ENCODE measurements at places on chromosomes 1 and 21.

GRCh38 chr1:20194757-20195461 lies 8.6 kb upstream of the PLA2G2C start:
- DNase-seq, result no peak

DNA sequence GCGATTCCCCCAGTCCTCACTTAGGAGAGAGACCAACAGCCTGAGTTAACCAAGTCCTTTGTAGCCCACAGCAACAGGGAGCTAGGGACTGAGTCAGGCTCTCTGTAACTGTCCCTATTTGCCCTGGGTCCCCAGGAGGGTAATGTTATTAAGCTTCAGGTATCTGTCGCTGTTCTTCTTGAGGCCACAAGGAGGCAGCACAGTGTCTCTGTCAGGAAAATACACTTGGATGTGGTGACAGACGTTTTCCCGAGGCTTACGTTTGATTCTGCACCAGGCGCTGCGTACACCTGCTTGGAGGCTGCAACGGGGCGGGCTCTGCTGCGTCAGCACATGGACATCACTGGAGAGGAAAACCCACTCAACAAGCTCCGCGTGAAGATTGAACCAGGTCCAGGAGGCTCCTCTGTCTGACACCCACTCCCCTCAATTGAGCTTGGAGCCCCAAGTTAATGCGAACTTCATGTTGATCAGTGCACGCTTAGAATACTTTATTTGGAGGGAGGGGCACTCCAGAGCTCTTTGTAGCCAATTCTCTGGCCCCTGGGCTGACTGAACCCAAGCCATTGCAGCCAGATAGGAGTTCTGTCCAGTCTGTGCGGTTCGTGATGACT lies 10.7 kb upstream of the ELF3 start:
- DNase-seq, result peak; percentile 81

DNA sequence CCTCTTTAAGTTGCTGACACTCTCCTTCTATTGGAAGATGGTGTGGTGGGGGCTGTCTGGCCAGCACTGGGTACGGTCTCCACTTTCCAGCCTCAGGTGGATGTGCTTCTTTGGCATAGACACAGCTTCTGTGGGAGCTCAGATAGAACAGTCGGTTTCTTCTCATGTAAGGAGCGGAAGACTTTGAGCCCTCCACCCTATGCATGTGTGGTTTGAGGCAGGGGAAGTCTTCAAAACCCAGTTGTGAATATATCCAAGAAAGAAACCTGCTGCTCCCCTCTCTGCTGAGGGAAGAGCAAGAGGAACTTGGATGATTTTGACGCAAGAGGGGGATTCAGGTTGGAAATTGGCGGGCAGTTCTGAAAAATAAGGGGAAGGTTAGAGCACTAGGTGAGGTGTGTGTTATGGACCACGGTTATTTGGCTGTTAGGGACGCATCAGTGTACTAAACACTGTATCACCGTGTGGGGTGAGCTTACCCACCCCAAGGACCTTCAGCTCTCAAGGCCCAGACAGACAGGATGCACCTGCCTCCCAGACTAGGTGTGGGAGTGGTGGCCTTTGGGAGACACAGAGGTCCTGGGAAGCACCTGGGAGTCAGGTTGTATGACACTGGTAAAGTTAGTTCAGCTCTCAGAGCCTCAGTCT lies 36.2 kb downstream of the IL6R start:
- DNase-seq, result no peak

DNA sequence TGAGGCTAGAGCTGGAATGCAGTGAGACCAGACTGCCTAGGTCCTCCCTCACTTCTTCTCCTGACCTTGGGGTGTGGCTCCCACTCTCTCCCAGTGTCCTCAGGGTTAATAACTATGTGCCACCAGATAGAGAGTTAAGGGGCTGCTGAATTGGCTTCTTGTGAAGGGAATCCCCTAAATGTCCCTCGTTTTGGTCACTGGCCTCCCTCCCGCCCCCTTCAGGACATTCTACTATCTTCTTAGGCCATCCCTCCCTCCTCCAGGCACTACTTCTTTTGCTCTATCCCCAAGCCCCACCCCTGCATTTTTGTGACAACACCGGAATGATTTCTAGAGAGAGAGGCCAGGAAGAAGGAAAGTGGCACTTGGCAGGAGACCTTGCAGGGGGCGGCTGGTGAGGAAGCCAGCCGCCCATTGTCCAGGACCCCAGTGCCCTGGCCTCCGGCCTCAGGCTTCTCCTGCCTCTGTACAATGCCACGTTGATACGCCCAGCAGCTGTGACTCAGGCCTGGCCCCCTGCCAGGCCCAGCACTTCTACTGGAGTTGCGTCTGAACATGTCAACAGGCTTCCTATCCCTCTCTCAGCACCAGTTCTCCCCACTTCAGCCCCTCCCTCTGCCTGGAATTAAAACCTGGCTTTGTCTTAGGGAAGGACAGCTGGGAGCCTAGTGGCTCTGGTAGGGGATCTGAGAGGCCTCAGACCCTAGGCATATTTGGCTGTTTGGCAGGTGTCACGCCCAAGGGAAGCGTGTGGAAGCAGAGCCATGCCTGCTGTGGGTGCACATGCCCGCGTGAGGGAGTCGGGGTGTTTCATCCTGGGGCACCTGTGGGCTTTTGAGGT lies 9.1 kb downstream of the LMNA start:
- peak; percentile 99 for DNase-seq

DNA sequence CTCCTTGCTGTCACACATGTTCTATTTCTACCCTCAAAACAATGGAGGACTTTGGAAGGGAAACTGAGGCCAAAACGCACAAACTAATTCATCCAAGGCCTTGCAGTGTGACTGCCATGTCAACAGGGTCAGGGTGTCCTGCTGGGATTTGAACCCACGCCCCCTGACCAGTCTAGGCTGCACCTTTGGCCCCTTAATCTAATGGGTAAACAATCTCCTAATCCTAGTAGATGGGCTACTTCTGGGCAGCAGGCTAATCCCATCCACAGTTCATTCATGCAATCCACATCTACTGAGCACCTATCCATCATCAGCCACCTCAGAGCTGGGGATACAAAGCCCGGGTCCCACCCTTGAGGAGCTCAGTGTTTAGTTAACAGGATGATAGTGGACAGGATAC lies 17.0 kb upstream of the LEFTY2 start:
- no peak for DNase-seq

DNA sequence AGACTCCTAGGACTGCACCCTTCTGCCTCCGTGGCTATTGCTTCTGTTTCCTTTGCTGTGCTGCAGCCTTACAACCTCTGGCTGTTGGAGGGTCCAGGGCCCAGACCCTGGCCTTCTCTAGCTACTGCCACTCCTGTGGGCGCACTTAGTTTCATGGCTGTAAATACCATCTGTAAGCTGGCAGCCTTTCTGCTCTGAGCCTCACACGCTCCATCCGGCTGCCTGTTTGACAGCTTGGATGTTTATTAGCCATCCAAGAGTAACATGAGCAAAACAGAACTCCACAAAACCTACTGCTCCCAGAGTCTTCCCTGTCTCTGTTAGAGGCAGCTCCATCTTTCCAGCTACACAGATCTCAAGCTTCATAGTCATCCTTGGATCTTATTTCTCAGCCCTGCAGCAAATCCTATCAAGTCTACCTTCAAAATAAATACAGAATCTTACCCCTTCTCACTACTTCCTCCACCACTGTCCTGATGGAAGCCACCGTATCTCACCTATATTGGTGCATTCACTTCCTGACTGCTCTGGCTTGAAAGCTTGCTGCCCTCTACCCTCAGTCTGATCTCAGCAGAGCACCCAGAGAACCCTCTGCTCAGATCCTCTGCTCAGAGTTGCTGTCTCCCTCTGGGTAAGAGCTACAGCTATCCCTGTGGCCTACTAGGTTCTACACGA lies 19.1 kb downstream of the SLC25A33 start:
- DNase-seq, result no peak

- no peak for DNase-seq
Observed at GRCh38 chr1:107949467-107950253, 15.3 kb downstream of the VAV3 start.

DNA sequence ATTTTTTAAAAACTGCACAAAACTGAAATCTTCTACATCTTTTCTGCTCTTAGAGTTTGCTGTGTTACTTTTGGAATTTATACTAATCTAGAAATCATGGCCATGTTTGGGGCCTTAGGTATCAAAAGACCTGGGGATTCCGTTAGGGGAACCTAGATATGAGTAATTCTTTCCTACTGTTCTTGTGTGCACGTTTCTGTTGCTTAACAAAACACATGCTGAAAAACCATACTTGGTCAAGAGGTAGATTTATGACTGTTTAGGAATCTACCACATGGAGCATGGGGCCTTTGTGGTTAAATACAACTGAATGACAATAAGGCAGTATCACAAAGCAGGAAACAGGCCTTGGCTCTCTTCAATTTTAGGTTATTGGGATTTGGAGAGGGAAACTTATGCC lies 291.9 kb upstream of the USP25 start:
- no peak for DNase-seq

DNA sequence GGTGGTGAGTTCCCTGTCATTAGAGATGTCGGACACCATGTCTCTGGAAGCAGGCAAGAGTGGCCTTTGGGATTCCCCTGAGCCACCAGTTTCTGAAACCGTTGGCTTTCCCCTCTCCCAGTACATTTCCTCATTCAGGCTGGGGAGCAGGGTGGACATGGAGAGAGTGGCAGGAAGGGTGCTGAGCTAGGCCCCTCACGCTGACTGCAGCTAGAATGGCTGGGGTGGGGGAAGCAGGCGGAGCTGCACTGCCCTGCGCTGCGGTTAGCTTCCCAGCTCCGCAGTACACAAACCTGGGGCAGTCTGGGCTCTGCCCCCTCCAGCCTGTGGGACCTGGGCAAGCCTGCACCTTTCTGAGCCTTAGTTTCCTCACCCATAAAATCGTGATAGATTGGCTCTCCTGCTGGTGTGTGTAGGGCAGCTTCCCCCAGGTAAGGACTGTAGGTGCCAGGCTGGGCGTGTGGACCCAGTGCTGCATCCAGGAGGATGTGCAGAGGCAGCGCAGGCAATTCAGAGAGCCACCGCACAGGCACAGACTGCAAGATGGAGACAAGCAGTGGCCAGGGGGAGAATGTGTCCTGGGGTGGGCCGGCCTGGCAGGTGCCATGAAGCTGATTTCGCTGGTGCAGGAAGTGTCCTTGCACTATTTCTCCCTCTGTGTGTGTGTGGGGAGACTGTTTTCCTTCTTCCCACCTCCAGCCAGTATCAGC lies 3.0 kb downstream of the PLA2G2F start:
- DNase-seq, result no peak

DNA sequence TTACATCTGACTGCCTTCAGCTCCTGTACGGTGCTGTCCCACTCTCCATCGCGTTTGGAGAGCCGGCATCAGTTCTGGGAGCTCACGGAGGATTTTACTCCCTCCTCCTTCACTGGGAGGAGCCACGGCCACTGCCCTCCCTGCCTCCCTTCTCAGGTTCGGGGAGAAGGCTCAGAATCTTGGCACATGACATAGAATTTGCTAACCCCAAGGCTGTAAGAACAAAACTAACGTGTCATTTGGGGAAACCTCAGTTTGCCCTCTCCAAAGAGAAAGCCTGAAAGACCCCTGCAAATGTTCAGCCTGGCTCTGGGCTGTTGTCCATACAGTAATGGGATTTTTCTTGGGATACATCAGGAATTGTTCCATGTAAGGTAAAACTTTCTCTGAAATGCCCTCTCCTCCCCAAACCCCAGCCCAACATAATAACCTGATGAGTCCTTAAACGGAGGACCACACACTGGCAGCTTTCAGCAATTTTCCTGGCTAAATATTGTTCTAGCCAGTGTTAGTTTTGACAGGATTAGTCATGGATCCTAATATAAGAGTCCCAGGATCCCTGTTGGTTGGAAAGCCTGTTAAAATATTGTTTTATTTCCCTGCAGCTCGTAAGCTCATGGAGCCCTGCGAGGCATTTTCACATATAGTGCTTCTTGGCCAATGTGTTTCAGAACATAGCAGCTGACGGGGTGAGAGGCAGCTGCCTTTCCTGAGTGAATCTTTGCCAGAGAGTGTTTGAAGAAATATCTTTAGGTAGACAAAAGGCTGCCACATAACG lies 98.8 kb downstream of the RHOU start:
- DNase-seq, result no peak

- no peak for DNase-seq
Observed at GRCh38 chr1:14803002-14803789, 204.7 kb downstream of the KAZN start.

GRCh38 chr21:46250146-46250725 lies 21.7 kb upstream of the LSS start:
- no peak for DNase-seq

- peak; percentile 20 for DNase-seq
Observed at GRCh38 chr1:16191309-16191708, 21.1 kb downstream of the ARHGEF19 start.

DNA sequence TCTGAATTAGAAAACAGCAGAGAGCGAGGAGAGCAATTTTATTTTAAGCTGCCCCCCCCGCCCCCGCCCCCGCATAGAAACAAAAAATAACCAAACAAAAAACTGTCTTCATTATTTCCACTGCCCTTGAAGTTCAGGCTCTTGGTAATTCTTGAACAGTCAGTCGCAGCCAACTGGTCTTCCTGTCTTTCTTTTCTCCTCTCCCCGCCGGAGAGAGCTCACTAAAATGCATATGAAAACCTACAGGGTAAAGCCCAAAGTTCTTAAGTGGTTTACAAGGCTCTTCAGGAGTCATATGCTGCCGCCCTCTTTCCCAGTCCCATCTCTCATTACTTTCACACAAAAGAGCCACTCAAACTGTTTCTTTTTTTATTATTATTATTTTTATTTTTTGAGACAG lies 1.1 kb upstream of the ANKRD35 start:
- DNase-seq, result no peak

DNA sequence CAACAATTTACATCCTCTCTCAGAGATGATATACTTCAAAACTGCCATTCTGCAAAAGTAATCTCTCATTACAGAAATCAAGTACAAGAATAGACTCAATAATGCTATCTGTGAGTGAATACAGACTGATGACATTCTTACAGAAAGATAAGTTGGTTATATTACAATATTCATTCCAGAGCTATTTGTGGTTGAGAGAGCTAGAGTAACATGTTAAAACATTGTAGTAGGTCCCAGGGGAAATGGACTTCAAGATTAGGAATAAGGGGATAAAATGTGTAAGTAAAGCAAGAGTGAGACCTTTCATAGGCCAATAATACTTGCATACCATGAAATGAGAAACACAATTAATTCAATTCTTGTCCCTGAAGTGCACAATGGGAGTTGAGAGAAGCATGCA lies 1.5 kb downstream of the F13B start:
- DNase-seq, result no peak

GRCh38 chr1:14140831-14141401 lies 440.9 kb downstream of the PRDM2 start:
- peak; percentile 86 for DNase-seq

- no peak for DNase-seq
Observed at GRCh38 chr1:19737104-19737825, 62.5 kb downstream of the TMCO4 start.

GRCh38 chr1:221704306-221704705 lies 37.6 kb downstream of the DUSP10 start:
- DNase-seq, result no peak
